Activated CD4-positive, alpha-beta T cell treated with anti-CD3 and anti-CD28 coated beads, Interleukin-2, amount 10 ng/mL, durations not matched to agents 7 days and 5 days (primary cell): ENCODE measurements at places on chromosomes 4 and X. TPM values are rescaled to one million over a fixed set of nuclear protein-coding genes. Genes with fewer than 3 reads are reported as not detected.

Gene TCEAL7
- total RNA-seq, result not detected

Gene FSTL5
- not detected for total RNA-seq

Gene CENPVL2
- total RNA-seq, result not detected

Gene BTC
- total RNA-seq, result not detected

- no peaks in the 10 kb centered on the region for H3K36me3 ChIP-seq
- DNase-seq, result no peak
- H3K4me1 ChIP-seq, result peaks cover 4% of the 10 kb centered on the region
- H3K27ac ChIP-seq, result no peak overlapping the region
- peaks cover 32% of the 10 kb centered on the region for H3K27me3 ChIP-seq
- H3K4me3 ChIP-seq, result no peak overlapping the region
These were observed 40.1 kb upstream of the SETD7 start for GRCh38 chr4:139596034-139596683.

DNA sequence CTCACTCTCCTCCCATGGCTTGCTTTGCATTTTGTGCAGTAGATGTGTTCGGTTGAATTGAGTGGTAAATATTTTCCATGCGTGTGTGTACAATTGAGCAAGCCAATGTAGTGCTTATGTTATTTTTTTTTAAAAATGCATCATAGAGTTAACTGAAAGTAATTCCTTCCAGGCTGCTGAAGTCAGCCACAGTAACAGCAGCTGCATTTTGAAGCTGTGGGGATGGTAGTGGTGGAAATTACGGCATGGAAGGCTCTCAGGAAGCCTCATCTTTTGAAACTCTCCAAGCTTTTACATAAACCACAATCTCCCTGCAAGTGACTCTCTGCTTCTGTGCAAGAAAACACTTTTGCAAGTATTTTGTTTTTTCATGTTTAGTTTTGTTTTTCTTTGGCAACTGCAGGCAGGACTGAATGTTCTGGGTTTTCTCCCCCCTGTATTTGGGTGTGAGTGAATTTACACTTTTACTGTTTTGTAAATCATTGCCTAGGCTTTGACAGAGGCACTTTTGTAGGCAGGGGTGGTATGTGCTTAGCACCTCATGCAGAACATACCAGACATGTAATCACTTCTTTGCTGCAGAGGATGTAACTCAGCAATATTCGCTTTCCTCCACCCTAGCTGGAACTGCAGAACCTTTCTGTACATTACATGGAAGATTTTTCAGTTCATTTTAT, 56.2 kb downstream of the LRRC66 start:
- H3K27ac ChIP-seq, result no peak overlapping the region
- H3K27me3 ChIP-seq, result peaks cover 2% of the 10 kb centered on the region
- H3K4me3 ChIP-seq, result no peak overlapping the region
- H3K4me1 ChIP-seq, result no peaks in the 10 kb centered on the region
- no peak for DNase-seq

DNA sequence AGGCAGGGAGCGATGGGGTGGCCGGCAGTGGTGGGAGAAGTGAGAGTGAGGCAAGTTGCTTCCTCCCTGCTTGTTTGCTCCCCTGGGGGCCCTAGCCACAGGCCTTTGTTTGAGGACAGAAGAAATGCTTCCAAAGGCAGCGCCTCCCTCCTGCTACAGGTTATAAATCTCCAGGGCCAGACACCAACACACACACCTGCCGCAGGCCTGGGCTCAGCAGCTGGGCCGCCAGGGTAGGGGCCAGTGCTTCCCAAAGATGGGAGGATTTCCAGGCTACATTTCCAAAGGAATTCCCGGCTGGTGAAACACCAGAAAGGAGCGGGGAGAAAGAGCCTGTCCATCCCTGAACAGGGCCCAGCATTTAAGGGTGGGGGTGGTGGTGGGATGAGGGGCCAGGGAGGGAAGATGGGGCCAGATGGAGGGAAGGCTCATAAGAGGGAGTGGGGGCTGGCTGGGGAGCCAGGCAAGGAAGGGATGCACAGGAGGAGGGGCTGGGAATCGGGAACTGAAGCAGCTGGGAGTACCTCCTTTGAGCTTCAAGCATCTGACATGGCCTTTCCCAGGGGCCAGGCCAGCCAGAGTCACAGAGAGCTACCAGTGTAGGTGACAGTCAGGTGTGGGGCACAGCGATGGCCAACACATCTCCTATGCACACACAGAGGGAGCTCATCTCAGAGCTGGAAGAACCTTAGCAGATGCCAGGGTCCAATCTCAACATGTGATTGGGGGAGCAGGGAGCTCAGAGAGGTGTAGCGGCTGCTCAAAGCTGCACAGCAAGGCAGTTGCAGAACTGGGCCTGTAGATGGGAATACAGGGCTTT, 143.9 kb downstream of the PJA1 start:
- H3K27me3 ChIP-seq, result no peaks in the 10 kb centered on the region
- no peak overlapping the region for H3K27ac ChIP-seq
- H3K36me3 ChIP-seq, result no peaks in the 10 kb centered on the region
- no peak for DNase-seq
- H3K4me3 ChIP-seq, result no peak overlapping the region
- no peaks in the 10 kb centered on the region for H3K4me1 ChIP-seq

DNA sequence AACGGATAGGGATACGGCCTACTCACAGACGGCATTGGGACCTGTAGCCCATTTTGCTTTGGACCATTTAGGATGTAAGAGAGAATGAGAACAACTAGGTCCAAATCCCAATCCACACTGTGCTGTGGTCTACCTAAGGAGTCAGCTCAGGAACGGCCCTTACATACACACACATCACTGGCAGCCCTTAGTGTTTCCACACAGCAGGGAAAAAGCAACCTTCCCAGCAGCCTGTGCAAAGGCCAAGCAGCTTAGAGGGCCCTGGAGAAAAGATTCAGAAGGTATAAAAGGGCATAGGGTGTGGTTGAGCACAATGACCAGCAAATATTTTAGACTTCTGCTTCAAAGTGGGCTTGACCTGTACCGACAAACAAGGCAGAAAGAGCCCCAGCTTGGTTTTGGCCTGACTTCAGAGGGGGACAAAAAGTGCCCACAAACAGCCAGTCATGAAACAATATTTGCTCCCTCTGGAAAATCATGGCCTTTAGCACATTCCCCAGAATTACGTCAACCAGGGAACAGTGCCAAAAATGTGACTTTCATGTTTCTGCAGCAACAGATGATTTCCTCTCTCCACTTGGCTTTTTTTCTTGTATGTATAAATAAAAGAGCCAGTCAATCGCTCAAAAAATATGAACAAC, 359.5 kb upstream of the FGF16 start:
- H3K27ac ChIP-seq, result no peak overlapping the region
- H3K4me1 ChIP-seq, result no peaks in the 10 kb centered on the region
- no peak overlapping the region for H3K4me3 ChIP-seq
- no peaks in the 10 kb centered on the region for H3K27me3 ChIP-seq

DNA sequence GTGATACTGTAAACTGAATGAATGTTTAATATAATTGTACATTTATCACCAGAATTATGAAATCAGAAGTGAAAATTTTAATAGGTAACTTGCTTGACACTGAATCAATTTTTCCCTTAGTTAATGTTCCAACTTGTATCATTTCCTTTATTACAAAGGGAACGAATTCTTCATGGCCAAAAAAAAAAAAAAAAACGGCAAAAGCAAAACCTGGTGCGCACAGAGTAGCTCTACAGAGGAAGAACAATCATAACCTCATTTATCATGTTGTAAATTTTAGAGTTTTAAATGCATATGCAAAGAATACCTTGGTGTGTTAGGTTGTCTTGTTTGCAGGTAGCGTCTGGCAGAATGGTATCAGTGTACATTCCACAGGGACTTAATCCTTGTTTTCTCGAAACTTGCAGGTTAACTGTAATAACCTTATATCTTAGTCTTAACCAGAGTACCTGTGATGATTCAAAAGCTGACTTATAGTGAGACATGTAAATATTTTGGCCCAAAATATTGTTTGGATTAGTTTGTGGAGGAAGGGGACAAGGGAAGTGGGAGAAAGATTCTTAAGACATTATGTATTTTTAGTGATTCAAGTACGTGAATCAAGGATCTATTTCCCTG, 70.0 kb downstream of the NPNT start:
- no peak overlapping the region for H3K27ac ChIP-seq
- no peaks in the 10 kb centered on the region for H3K36me3 ChIP-seq
- no peaks in the 10 kb centered on the region for H3K27me3 ChIP-seq

DNA sequence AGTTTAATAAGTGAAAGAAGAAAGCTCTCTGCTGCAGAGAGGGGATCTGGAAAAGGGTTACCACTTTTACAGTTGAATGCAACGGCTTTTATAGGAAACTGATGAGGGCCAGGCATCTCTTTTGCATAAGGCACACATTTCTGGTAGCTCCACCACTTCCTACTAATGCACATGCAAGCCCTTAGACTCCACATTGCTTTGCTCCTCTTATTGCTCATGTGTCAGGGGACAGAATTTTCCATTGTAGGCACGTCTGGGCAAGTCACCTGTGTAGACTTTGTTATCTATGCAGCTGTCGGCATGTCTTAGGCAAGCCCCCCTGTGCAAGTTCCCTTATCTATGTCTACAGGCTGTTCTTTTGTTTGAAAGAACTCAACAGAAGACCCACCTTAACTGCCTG, 294.6 kb upstream of the STS start:
- H3K4me3 ChIP-seq, result no peak overlapping the region
- no peaks in the 10 kb centered on the region for H3K27me3 ChIP-seq
- no peak for DNase-seq
- no peaks in the 10 kb centered on the region for H3K4me1 ChIP-seq
- H3K27ac ChIP-seq, result no peak overlapping the region
- H3K36me3 ChIP-seq, result no peaks in the 10 kb centered on the region

DNA sequence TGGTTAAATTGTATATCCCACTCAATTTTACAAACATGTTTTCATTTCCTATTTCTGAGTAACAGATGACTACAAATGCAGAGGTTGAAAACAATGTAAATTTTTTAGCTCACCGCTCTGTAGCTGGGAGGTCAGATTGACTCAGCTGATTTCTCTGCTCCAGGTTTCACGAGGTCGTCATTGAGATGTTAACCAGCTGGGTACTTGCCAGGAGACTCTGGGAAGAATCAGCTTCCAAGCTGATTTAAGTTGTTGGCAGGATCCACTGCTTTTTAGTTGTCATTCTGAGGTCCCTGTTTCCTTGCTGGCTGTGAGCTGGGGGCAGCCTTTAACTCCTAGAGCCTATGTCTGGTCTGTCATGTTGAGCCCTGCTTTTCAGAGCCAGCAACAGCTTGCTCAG, 864.3 kb upstream of the AGA start:
- H3K27me3 ChIP-seq, result no peaks in the 10 kb centered on the region
- DNase-seq, result no peak
- H3K27ac ChIP-seq, result no peak overlapping the region
